ENCODE measurements at places on chromosomes 6 and 20. TPM values are rescaled to one million over a fixed set of nuclear protein-coding genes. Genes with fewer than 3 reads are reported as not detected.

GRCh38 chr20:57746832-57747404, 37.1 kb upstream of the PMEPA1 start:
- no peaks in the 10 kb centered on the region for H3K36me3 ChIP-seq
- no peak overlapping the region for H3K27ac ChIP-seq
- no peak overlapping the region for H3K4me3 ChIP-seq
- H3K4me1 ChIP-seq: peaks cover 18% of the 10 kb centered on the region
- DNase-seq: no peak

DNA sequence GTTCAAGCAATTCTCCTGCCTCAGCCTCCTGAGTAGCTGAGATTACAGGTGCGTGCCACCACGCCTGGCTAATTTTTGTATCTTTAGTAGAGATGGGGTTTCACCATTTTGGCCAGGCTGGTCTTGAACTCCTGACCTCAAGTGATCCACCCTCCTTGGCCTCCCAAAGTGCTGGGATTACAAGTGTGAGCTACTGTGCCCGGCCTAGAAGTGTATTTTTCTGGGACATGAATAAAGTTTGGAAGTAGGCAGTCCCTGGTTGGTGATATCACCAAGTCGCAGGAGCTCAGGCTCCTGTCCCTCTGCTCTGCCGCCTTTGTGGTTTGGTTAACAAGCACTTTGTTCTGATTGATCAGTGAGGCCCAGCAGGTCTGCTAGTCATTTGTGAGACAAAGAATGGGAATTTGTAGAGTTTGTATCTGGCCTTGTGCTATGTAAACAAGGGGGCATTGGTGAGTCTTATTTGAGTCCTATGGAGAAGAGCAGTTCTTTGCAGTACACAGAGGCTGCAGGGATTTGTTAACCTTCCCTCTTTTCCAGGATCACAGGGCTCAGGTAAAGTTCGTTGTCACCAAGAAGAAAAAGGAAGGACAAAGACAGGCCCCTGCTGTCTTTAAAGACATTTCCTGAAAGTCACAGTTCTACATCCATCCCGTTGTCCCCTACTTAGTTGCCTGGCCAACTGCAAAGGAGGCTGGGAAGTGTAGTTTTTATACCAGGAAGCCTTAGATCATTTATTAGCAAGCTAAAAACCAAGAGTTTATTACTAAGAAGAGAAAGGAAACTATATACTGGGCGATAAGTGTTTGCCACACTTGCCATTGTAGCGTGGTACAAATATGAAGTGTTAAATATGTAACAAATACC, 13.1 kb downstream of the MTHFD1L start:
- no peak overlapping the region for H3K4me3 ChIP-seq
- no peaks in the 10 kb centered on the region for H3K36me3 ChIP-seq
- H3K27ac ChIP-seq: no peak overlapping the region

- H3K4me1 ChIP-seq: no peaks in the 10 kb centered on the region
- H3K27me3 ChIP-seq: no peaks in the 10 kb centered on the region
- H3K36me3 ChIP-seq: no peaks in the 10 kb centered on the region
- H3K27ac ChIP-seq: no peak overlapping the region
- DNase-seq: no peak
- H3K4me3 ChIP-seq: no peak overlapping the region
Measured at GRCh38 chr6:98443633-98444032, 390.7 kb upstream of the POU3F2 start.

DNA sequence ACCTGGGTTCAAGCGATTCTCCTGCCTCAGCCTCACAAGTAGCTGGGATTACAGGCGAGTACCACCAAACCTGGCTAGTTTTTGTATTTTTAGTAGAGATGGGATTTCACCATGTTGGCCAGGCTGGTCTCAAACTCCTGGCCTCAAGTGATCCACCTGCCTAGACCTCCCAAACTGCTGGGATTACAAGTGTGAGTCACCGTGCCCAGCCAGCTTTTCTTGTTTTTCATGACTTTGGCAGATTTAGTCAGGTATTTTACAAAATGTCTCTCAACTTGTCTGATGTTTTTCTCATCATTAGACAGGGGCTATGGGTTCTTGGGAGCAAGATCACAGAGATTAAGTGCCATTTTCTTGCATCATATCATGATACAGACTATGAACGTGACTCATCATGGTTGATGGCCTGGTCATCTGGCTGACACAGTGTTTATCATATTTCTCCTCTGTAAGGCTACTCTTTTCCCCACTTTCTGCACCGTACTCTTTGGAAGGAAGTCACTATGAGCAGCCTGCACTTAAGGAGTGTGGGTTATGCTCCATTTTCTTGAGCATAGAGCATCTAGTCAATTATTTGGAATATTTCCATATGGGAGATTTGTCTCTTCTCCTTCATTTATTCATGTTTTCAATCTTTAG, 67.8 kb downstream of the RNF182 start:
- H3K4me1 ChIP-seq: no peaks in the 10 kb centered on the region
- DNase-seq: no peak
- H3K36me3 ChIP-seq: no peaks in the 10 kb centered on the region
- H3K27ac ChIP-seq: no peak overlapping the region
- H3K27me3 ChIP-seq: peaks cover 5% of the 10 kb centered on the region

- H3K27me3 ChIP-seq: no peaks in the 10 kb centered on the region
- no peak overlapping the region for H3K27ac ChIP-seq
- H3K36me3 ChIP-seq: no peaks in the 10 kb centered on the region
Measured at GRCh38 chr6:128599036-128599435, 78.6 kb upstream of the PTPRK start.

Gene OTOR
- not detected for total RNA-seq

GRCh38 chr20:46406986-46407670, 713 bp upstream of the ELMO2 start:
- peak overlapping the region; percentile 96 for H3K4me3 ChIP-seq
- peaks cover 31% of the 10 kb centered on the region for H3K4me1 ChIP-seq

Gene PAK1IP1
- total RNA-seq: 19.3 TPM

- DNase-seq: no peak
- H3K36me3 ChIP-seq: no peaks in the 10 kb centered on the region
- no peak overlapping the region for H3K27ac ChIP-seq
- no peak overlapping the region for H3K4me3 ChIP-seq
Measured at GRCh38 chr6:10448096-10448495, 33.2 kb upstream of the TFAP2A start.

- no peak overlapping the region for H3K4me3 ChIP-seq
- H3K27me3 ChIP-seq: no peaks in the 10 kb centered on the region
- no peak for DNase-seq
- H3K36me3 ChIP-seq: no peaks in the 10 kb centered on the region
- no peaks in the 10 kb centered on the region for H3K4me1 ChIP-seq
Measured at GRCh38 chr6:165636402-165637048, 26.5 kb downstream of the PDE10A start.

Gene PI3
- 0.40 TPM for total RNA-seq

GRCh38 chr6:141026504-141026903, 1106.2 kb upstream of the GJE1 start:
- DNase-seq: no peak
- H3K27ac ChIP-seq: no peak overlapping the region
- no peaks in the 10 kb centered on the region for H3K27me3 ChIP-seq
- no peak overlapping the region for H3K4me3 ChIP-seq
- no peaks in the 10 kb centered on the region for H3K4me1 ChIP-seq

GRCh38 chr6:170053966-170054661, 236.8 kb downstream of the DLL1 start:
- H3K4me3 ChIP-seq: no peak overlapping the region
- H3K27ac ChIP-seq: no peak overlapping the region
- H3K36me3 ChIP-seq: no peaks in the 10 kb centered on the region
- no peak for DNase-seq
- H3K27me3 ChIP-seq: peaks cover 6% of the 10 kb centered on the region
